ENCODE measurements at places on chromosomes 1 and 21. TPM values are rescaled to one million over a fixed set of nuclear protein-coding genes. Genes with fewer than 3 reads are reported as not detected.
A peak's percentile ranks its signal among the peaks of the same experiment; 100 is the strongest.

GRCh38 chr1:159968901-159969300, 14.9 kb upstream of the SLAMF9 start:
- peaks cover 2% of the 10 kb centered on the region for H3K4me1 ChIP-seq
- H3K27me3 ChIP-seq: no peaks in the 10 kb centered on the region
- no peak overlapping the region for H3K4me3 ChIP-seq
- no peaks in the 10 kb centered on the region for H3K36me3 ChIP-seq
- no peak overlapping the region for H3K27ac ChIP-seq

DNA sequence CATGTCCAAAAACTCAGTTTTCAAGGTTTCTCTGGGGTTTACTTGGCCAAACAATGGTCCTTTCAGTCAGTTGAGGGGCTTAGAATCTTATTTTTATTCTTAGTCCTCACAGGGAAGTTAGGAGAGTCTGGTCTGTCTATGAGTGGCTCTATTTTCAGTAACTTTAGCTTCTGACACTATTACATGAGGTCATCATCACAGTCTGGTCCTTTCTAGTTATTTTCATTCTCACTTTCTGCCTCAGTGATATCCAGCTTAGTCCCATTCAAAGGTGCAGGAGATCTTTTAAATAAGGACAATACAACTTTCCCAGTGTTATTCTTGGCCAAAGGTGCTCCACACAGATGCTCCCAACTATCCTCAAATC, 30.0 kb upstream of the FGGY start:
- DNase-seq: no peak
- no peaks in the 10 kb centered on the region for H3K27me3 ChIP-seq
- H3K36me3 ChIP-seq: no peaks in the 10 kb centered on the region
- H3K4me1 ChIP-seq: no peaks in the 10 kb centered on the region
- H3K4me3 ChIP-seq: no peak overlapping the region

Gene LORICRIN
- total RNA-seq: not detected

DNA sequence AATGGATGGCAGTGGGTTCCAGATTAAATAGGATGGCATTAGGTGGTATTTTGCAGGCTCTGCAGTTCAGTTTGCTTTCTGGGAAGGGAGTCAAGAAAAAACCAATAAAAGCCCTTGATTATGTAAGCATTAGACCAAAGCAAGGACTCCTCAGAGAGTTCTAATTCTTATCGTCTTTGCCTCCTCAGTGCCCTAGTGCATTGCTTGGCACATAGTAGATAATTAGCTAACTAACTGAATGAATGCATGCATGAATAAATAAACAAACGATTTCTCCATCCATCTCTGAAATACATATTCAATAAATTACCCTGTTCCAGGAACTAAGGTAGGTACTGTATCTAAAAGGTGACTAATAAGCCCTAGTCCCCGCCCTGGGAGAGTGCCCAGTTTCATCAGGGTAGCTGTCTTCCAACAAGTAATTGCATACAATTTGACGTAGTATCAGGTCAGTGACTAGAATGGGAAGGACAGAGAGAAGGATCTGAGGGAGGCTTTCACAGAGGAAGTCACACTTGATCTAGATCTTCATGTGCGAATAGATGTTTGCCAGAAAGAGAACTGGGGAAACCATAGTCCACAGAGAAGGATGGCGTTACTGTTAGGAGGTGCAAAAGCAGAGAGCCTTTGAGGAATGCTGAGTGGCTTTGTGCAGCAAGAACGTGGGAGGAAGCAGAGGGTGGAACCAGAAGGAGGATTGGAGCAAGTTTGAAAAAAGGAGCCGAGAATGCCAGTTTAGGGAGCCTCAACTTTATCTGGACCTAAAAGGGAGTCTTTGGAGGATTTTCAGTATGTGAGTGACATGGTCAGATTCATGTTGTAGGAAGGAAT, 111.4 kb downstream of the TBX19 start:
- no peak overlapping the region for H3K27ac ChIP-seq
- peak; percentile 18 for DNase-seq
- H3K27me3 ChIP-seq: no peaks in the 10 kb centered on the region
- no peak overlapping the region for H3K4me3 ChIP-seq
- no peaks in the 10 kb centered on the region for H3K4me1 ChIP-seq

- peaks cover 7% of the 10 kb centered on the region for H3K36me3 ChIP-seq
- peak overlapping the region; percentile 93 for H3K4me3 ChIP-seq
- peaks cover 4% of the 10 kb centered on the region for H3K4me1 ChIP-seq
- peak overlapping the region; percentile 64 for H3K27ac ChIP-seq
Measured at GRCh38 chr1:160284220-160284781, 632 bp downstream of the PEX19 start.

DNA sequence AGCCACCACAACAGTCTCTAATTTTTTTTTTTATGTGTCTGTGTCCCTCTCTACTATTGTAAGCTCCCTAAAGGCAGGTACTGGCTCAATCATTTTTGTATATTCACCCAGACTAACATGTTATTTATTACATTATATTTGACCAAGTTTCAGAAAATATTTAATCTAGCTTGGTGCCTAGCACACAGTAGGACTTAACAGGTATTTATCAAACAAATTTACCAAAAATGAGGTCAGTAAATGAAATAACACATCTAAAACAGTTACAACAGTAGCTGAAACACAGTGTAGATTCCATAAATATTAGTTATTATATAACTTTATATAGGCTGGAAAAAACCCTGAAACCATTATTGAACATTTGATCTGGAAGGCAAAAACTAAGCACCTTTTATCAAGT, 2.7 kb downstream of the NRDC start:
- no peak overlapping the region for H3K4me3 ChIP-seq
- no peaks in the 10 kb centered on the region for H3K36me3 ChIP-seq
- H3K27ac ChIP-seq: no peak overlapping the region
- peaks cover 6% of the 10 kb centered on the region for H3K4me1 ChIP-seq

Gene NUP210L
- total RNA-seq: 0.11 TPM

Gene SLC2A5
- 4.9 TPM for total RNA-seq

Gene IL19
- total RNA-seq: not detected

Gene CELSR2
- 6.1 TPM for total RNA-seq

- no peaks in the 10 kb centered on the region for H3K4me1 ChIP-seq
- no peaks in the 10 kb centered on the region for H3K36me3 ChIP-seq
- no peaks in the 10 kb centered on the region for H3K27me3 ChIP-seq
Measured at GRCh38 chr1:54716299-54717047, 812 bp downstream of the TTC4 start.

DNA sequence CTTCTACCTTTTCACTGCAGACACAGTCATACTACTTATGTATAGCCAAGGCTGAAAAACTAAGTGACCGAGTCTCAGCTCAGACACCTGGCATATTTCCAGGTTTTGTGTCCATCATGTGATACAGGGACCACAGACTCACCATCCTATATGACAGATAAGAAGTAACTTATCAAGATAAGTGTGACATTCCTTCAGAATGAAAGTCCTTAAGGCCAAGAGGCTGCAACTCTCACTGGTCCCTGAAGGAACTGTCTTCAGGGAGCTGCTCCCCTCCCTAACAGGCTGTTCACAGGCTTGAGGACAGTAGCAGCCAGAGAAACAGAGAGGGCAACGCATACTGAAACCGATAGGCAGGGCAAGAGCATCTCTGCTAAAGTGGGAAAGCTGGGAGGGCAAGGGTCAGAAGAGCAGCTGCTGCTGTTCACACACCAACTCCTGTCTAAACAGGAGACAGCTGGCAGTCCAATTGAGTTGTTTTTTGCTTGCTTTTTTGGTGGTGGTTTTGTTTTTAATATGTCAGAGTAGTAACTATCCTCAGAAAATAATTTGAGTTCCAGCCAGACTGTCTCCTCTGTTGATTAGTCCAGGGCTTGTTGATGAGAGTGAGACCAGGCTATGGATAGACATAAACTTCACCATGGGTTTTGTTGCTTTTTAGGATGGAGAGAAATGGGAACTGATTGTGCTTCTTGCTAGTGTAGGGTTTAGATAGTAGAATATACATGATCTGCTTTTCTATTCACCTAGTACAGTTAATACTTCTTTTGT, 67.7 kb downstream of the MACF1 start:
- DNase-seq: no peak
- H3K27me3 ChIP-seq: no peaks in the 10 kb centered on the region
- no peaks in the 10 kb centered on the region for H3K36me3 ChIP-seq

DNA sequence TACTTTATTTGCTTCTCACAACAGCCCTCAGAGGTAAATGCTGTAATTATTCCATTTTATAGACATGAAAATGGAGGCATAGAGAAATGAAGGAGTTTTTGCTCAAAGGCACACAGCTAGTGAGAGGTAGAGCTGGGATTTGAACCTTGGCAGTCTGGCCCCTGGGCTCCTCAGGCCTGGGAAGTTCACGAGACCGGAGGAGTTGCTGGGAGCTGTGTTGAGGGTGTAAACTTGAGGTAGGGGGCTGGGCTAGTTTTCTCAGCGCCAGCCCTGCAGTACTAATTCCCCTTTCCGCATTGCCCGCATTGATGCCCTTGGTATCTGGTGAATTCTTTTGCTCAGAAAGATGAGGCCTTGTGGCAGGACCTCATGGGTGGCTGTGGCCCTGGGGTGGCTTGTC, 73.3 kb downstream of the PTPRU start:
- H3K4me1 ChIP-seq: no peaks in the 10 kb centered on the region
- no peak for DNase-seq
- H3K36me3 ChIP-seq: no peaks in the 10 kb centered on the region
- no peak overlapping the region for H3K4me3 ChIP-seq
- H3K27me3 ChIP-seq: no peaks in the 10 kb centered on the region

Gene CCDC181
- not detected for total RNA-seq

Gene WDR64
- total RNA-seq: not detected

DNA sequence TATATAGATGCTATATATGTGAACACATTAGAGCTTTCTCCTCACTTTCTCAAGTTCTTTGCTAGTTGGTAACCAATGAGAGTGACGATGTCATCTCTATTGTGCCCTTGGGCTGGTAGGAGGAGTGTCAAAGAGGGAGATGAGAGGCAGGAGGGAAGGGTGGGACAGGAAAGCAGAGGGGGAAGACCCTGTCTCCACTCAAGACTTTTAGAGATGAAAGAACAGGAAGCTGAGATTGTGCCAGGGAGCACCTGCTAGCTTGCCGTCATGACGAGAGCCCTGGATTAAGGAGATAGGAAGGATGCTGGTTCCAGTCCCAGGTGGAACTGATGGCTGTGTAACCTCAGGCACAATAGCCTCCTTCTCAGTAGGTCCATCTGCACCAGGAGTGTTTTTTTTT, 16.7 kb downstream of the CNR2 start:
- no peak overlapping the region for H3K4me3 ChIP-seq
- no peak overlapping the region for H3K27ac ChIP-seq
- H3K27me3 ChIP-seq: no peaks in the 10 kb centered on the region
- no peaks in the 10 kb centered on the region for H3K36me3 ChIP-seq
- DNase-seq: no peak

DNA sequence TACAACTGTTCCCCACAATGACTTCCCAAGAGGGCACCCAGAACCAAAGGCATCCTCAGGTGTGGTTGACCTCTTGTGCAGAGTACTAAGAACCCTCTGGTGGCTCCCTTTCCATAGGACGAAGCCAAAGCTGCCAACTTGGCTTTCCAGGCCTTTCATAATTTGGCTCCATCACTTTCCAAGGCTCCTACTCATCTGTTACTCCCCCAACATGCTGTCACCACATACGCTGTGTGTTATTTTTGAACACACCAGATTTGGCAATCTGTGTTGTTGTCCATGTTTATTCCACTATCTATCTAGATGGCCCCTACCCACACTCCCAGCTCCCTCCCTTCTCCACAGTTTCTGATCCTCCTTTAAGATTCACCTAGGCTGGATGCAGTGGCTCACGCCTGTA, 10.2 kb upstream of the NKAIN1 start:
- no peak overlapping the region for H3K4me3 ChIP-seq
- H3K4me1 ChIP-seq: no peaks in the 10 kb centered on the region
- H3K36me3 ChIP-seq: no peaks in the 10 kb centered on the region
- no peaks in the 10 kb centered on the region for H3K27me3 ChIP-seq

All from colonic mucosa (tissue), 4 donors.